ENCODE measurements at places on chromosomes 12 and 14. TPM values are rescaled to one million over a fixed set of nuclear protein-coding genes. Genes with fewer than 3 reads are reported as not detected.

DNA sequence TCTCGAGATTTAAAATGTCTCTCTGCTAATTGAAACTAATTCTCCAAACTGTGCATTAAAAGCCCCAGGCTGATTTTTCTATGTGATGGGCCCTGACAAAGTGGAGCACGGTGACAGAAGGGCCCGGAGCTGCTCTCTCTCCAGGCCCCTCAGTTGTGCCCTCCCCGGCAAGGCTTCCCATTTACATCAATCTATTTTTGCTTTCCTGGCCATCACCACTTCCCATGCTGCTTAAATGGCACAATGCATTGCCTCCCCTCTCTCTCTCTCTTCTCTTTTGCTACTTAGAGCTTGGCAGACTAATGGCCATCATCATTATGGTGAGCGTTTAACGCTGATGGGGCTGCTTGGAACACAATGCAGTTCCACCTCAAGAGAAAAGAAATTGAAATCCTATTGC is 270.7 kb upstream of the DIO3 start:
- no peak for DNase-seq
- H3K4me3 ChIP-seq = no peak overlapping the region
- H3K27ac ChIP-seq = no peak overlapping the region
- H3K27me3 ChIP-seq = no peaks in the 10 kb centered on the region

The LRP1 gene
- total RNA-seq = 92.5 TPM

GRCh38 chr12:71425568-71426299 is 13.9 kb upstream of the LGR5 start:
- H3K4me3 ChIP-seq = no peak overlapping the region
- H3K27me3 ChIP-seq = no peaks in the 10 kb centered on the region
- DNase-seq = no peak
- H3K36me3 ChIP-seq = no peaks in the 10 kb centered on the region
- no peaks in the 10 kb centered on the region for H3K4me1 ChIP-seq

DNA sequence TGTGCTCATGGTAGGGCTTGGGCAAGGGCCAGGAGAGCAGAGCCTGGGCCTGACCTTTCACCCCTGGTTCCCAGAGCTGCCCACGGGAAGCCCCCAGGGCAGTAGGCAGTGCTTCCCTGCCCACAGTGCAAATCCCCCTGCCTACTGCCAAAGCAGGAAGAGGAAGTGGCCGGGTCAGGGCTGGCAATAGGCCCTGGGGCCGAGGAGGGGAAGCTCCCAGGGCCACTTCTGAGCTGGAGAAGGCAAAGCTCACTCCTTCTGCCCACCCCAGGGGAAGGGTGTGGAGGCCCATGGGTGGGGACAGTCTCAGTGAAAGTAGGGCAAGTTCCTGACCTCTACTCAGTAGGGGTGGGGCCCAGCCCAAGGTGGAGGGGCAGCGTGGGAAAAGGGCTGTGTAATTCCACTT is 5.4 kb upstream of the NR4A1 start:
- no peaks in the 10 kb centered on the region for H3K36me3 ChIP-seq
- H3K4me1 ChIP-seq = peaks cover 4% of the 10 kb centered on the region
- H3K4me3 ChIP-seq = no peak overlapping the region
- peaks cover 4% of the 10 kb centered on the region for H3K27me3 ChIP-seq
- no peak overlapping the region for H3K27ac ChIP-seq

- H3K4me1 ChIP-seq = no peaks in the 10 kb centered on the region
- no peak for DNase-seq
- no peaks in the 10 kb centered on the region for H3K36me3 ChIP-seq
- H3K27ac ChIP-seq = no peak overlapping the region
- H3K27me3 ChIP-seq = no peaks in the 10 kb centered on the region
Observed at GRCh38 chr14:80003138-80003537, 208.2 kb downstream of the DIO2 start.

GRCh38 chr12:89040146-89040964 is 311.9 kb downstream of the DUSP6 start:
- no peak for DNase-seq
- H3K27me3 ChIP-seq = no peaks in the 10 kb centered on the region
- no peak overlapping the region for H3K4me3 ChIP-seq
- no peaks in the 10 kb centered on the region for H3K36me3 ChIP-seq
- no peaks in the 10 kb centered on the region for H3K4me1 ChIP-seq

The PTGDR gene
- 0.21 TPM for total RNA-seq

GRCh38 chr14:50039734-50040400 is 76.5 kb downstream of the VCPKMT start:
- no peaks in the 10 kb centered on the region for H3K36me3 ChIP-seq
- H3K27ac ChIP-seq = no peak overlapping the region
- H3K4me1 ChIP-seq = no peaks in the 10 kb centered on the region
- H3K4me3 ChIP-seq = no peak overlapping the region
- DNase-seq = no peak
- H3K27me3 ChIP-seq = no peaks in the 10 kb centered on the region

- H3K36me3 ChIP-seq = no peaks in the 10 kb centered on the region
- no peaks in the 10 kb centered on the region for H3K4me1 ChIP-seq
- no peak for DNase-seq
- H3K27me3 ChIP-seq = no peaks in the 10 kb centered on the region
Observed at GRCh38 chr12:32030676-32031075, 71.5 kb downstream of the RESF1 start.

- no peaks in the 10 kb centered on the region for H3K36me3 ChIP-seq
- no peak overlapping the region for H3K4me3 ChIP-seq
- no peaks in the 10 kb centered on the region for H3K27me3 ChIP-seq
- no peaks in the 10 kb centered on the region for H3K4me1 ChIP-seq
- no peak for DNase-seq
- no peak overlapping the region for H3K27ac ChIP-seq
Observed at GRCh38 chr12:113090740-113091139, 34.2 kb downstream of the DTX1 start.

DNA sequence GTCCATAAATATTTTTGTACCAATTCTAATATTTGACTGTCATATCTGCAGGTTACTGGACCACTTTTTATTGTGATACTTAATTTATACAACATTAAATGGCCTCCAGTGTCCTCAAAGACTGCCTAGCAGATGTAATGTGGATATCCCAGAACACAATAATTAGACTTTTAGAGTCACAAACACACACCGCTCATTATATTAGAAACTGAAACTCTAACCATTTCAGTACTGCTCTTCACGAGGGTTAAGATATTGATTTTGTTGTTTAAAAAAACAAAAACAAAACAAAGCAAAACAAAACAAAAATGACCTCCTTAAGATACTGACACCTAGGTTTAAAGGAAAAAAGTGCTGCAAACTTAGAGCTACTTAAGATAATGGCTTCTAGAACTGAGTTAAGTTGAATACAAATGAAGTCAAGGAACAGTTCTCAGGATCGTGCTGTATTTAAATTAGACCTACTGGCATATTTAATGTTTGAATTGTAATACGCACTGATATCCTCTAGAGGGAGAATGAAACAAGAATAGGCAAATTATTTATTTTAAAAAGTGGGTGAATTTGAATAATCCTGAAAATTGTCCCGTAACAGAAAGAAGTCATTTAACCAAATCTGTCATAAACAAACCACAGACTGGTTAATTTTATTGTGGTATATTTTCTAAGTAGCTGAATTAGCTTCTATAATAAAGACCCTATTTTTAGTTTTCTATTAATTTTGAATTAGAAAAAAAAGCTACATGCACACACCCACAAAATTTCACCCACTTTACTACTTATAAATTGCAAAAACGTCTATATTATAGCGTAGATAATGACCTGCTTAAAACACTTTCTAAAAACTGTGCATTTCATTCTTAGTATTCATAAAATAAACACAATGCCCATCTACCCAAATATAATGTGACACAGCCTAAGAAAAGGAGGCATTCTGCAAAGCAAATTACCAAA is 395.2 kb upstream of the DCN start:
- H3K4me3 ChIP-seq = no peak overlapping the region
- no peak for DNase-seq
- H3K27me3 ChIP-seq = no peaks in the 10 kb centered on the region
- H3K36me3 ChIP-seq = no peaks in the 10 kb centered on the region

DNA sequence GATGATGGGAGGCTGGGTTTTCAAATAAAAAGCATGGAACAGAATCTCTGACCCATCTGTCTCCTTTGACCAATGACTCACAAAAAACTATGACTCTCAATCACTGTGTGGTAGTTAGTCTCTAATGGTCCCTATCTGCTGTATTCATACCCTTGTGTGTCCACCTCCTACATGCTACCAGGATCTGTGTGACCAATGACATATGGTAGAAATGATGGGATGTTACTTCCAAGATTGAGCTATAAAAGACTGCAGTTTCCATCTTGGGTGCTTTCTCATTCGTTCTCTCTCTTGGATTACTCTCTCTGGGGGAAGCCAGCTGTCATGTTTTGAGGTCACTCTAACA is 144.7 kb upstream of the BTG1 start:
- no peaks in the 10 kb centered on the region for H3K4me1 ChIP-seq
- DNase-seq = no peak
- H3K36me3 ChIP-seq = no peaks in the 10 kb centered on the region

DNA sequence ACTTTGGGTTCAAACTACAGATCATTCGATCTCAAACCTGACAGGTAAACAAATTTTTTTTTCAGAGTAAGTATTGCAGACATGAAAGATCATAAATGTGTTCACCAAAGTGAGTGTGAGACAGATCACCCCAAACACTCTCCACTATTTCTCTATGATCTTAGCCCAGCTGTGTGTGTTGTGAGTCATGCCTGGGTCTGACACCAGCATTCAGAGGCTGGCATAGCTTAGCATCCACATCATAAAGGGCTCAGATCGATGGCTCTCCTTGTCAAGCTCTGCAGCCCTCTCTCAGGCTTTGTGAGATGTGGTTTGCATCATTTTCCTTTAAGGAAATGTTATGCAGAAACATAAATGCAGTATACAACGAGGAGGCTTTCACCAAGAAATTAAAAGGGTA is 164.9 kb downstream of the ETV6 start:
- H3K36me3 ChIP-seq = no peaks in the 10 kb centered on the region
- H3K4me3 ChIP-seq = no peak overlapping the region

DNA sequence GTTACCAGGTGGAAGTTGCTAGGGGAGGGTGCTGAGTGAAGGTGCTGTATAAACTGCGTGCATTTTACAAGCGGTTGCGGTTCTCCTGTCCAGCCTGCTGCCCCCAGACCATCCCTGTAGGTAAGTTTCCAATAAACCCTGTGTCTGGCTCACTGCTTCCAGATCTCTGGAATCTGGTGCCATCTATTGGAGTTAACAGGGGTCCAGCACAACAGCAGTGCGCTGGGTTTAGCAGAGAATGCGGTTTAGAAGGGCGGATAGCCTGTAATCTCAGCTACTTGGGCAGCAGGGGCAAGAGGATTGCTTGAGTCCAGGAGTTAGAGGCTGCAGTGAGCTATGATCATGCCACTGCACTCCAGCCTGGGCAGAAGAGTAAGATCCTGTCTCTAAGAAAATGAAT is 4.9 kb downstream of the AACS start:
- H3K27ac ChIP-seq = no peak overlapping the region
- no peaks in the 10 kb centered on the region for H3K27me3 ChIP-seq
- peaks cover 5% of the 10 kb centered on the region for H3K36me3 ChIP-seq
- no peaks in the 10 kb centered on the region for H3K4me1 ChIP-seq
- no peak for DNase-seq

GRCh38 chr12:118346895-118347294 is 25.8 kb downstream of the TAOK3 start:
- no peak overlapping the region for H3K27ac ChIP-seq
- no peak for DNase-seq
- no peaks in the 10 kb centered on the region for H3K36me3 ChIP-seq
- no peak overlapping the region for H3K4me3 ChIP-seq
- H3K4me1 ChIP-seq = no peaks in the 10 kb centered on the region

DNA sequence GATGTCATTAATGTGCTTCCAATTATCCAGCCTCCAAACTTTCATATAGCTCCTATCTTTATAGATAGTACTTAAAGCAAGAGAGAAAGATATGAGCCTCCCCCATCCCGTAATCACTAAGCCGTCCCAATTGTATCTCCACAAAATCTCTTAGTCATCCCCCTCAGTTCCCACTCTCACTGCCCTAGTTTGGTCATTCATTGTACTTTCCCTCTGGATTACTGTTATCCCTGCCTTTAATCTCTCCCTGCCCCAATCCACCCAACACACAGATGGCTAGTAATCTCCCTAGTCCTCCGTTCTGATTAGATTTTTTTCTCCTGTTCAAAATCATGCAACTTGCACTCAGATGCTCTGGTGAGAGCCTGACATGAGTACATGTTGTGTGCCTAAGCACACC is 5.4 kb upstream of the BCAT1 start:
- peaks cover 6% of the 10 kb centered on the region for H3K4me1 ChIP-seq
- DNase-seq = no peak
- no peaks in the 10 kb centered on the region for H3K36me3 ChIP-seq
- H3K27ac ChIP-seq = no peak overlapping the region

- H3K4me3 ChIP-seq = no peak overlapping the region
- no peak overlapping the region for H3K27ac ChIP-seq
- H3K36me3 ChIP-seq = no peaks in the 10 kb centered on the region
- no peak for DNase-seq
Observed at GRCh38 chr12:46944088-46944487, 118.3 kb upstream of the SLC38A4 start.

GRCh38 chr14:45867046-45867894 is 614.3 kb upstream of the MIS18BP1 start:
- no peak overlapping the region for H3K27ac ChIP-seq
- H3K36me3 ChIP-seq = no peaks in the 10 kb centered on the region
- H3K27me3 ChIP-seq = no peaks in the 10 kb centered on the region
- no peaks in the 10 kb centered on the region for H3K4me1 ChIP-seq
- no peak overlapping the region for H3K4me3 ChIP-seq

GRCh38 chr14:95496111-95496681 is 20.3 kb downstream of the SYNE3 start:
- DNase-seq = no peak
- no peak overlapping the region for H3K27ac ChIP-seq
- H3K4me1 ChIP-seq = 0 out of 2 replicates have a peak, but pooled peaks cover 3% of the 10 kb centered on the region
- H3K36me3 ChIP-seq = no peaks in the 10 kb centered on the region
- no peaks in the 10 kb centered on the region for H3K27me3 ChIP-seq

DNA sequence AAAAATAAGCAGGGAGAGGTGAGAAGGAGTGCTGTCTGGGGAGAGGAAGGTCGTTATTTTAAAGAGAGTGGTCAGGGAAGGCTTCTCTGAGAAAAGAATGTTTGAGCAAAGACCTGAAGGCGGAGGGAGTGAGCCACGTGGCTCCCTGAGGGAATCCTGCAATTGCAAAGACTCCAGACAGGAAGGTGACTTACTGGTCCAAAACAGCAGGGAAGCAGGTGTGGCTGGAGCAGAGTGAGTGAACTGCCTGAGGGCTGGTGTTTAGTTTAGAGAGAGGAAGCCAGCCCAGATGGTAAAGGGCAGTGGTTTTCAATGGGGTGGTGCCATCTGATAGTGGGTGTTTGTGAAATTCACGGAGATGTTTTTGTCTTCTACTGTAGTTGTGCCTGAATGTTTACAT is 58.8 kb upstream of the LTA4H start:
- H3K36me3 ChIP-seq = no peaks in the 10 kb centered on the region
- no peak overlapping the region for H3K27ac ChIP-seq
- no peak for DNase-seq
- no peak overlapping the region for H3K4me3 ChIP-seq
- peaks cover 8% of the 10 kb centered on the region for H3K4me1 ChIP-seq

GRCh38 chr12:9634177-9634803 is 26.6 kb upstream of the KLRB1 start:
- no peak overlapping the region for H3K27ac ChIP-seq
- H3K4me1 ChIP-seq = no peaks in the 10 kb centered on the region
- H3K4me3 ChIP-seq = no peak overlapping the region
- no peak for DNase-seq

The ANAPC5 gene
- total RNA-seq = 103 TPM

GRCh38 chr12:53185582-53186153 is 4.9 kb upstream of the CSAD start:
- no peak for DNase-seq
- peaks cover 8% of the 10 kb centered on the region for H3K4me1 ChIP-seq
- H3K4me3 ChIP-seq = no peak overlapping the region
- no peaks in the 10 kb centered on the region for H3K27me3 ChIP-seq
- H3K36me3 ChIP-seq = peaks cover 12% of the 10 kb centered on the region

- H3K4me3 ChIP-seq = no peak overlapping the region
- H3K36me3 ChIP-seq = no peaks in the 10 kb centered on the region
- H3K4me1 ChIP-seq = no peaks in the 10 kb centered on the region
- H3K27me3 ChIP-seq = no peaks in the 10 kb centered on the region
Observed at GRCh38 chr12:82507686-82508085, 149.4 kb downstream of the METTL25 start.

Measured in H1 (cell line).